Naive B cell (primary cell): ENCODE measurements at places on chromosomes 6 and 20.

DNA sequence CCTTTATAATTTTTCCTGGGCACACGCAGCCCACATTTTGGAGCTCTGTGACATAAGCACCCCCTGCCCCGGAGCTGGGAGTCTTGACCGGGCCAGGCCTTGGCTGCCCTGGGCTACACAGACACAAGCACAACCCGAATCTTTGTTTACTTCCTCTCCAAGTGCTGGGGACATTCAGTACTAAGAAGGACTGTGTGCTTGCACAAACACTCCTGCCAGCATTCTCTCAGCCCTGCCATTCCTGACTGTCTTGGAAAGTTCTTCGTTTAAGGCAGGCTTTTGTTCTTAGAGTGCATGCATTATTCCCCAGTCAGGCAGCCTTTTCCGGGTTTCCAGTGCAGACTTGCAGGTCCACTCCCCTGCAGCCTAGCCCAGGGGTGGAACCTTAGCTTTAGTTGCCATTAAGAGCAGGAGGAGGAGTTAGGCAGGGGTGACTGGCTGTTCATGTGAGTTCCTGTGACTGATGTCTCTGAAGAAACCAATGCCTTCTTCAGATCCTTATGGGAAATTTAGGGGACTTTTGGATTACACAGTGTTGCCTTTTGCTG, 28.6 kb downstream of the FOXO3 start:
- DNase-seq: peak; percentile 12

DNA sequence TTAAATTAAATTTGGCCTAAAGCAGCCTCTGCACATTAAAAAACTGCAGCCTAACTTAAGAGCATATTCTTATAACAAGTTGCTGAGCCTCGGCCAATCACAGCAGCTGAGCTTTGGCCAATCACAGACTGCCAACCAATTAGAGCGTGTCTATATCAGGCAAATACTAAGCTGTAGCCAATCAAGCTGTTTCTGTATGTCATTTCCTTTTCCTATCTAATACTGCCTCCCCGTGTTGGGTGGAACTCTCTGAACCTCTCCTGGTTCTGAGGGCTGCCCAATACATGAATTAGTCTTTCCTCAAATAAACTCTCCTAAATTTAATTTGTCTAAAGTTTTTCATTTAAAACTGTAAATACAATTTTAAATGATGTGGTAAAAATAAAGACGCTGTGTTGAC, 3.9 kb upstream of the TMEM244 start:
- no peak for DNase-seq

DNA sequence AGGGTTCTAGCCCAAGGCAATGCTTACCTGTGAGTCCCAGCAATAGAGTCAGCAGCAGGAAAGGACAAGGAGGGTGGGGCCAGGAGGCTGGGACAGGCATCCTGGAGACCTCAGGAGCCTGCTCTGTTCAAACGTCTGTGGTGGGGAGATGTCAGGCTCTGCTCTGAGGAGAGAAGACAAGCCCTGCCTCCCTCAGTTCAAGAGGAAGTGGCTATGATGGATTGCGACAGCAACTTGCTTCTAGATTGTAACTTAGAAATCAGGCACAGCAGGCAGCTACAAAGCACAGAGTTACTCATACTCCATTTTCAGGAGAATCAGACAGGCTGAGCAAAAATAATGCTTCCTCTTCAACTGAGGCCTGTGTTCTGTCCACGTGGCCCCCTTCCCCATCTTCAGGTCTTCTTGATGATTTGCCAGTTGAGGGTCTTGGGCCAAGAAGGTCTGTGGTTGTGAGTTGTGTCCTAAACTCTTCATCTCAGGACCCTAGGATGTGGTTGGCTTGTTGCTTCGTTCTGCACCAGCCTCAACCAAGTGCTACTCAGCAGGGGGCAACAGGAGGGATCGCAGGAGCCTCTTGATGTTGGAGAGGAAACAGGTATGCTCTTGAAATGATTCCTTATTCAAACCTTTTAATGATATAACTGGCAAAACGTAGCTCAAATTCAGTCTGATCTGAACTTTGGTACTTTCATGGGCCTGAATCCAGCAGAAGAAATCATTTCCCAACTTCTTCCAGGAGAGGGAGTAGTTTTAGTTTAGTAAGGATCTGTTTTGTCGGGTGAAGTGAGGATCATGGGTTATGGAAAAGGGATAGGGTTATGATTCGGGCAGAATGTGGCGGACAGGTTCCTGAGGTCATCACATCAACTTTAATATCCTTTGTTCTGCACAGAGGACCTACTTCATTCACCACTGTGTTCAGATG, 31.0 kb downstream of the SIRPB1 start:
- no peak for DNase-seq

- no peak for DNase-seq
Measured at GRCh38 chr6:111552241-111552744, 53.4 kb downstream of the TRAF3IP2 start.

GRCh38 chr6:2063547-2063946, 181.9 kb downstream of the GMDS start:
- no peak for DNase-seq

- peak; percentile 50 for DNase-seq
Measured at GRCh38 chr6:33694401-33694931, 17.0 kb downstream of the UQCC2 start.

GRCh38 chr6:38236631-38237030, 403.1 kb downstream of the BTBD9 start:
- DNase-seq: no peak

DNA sequence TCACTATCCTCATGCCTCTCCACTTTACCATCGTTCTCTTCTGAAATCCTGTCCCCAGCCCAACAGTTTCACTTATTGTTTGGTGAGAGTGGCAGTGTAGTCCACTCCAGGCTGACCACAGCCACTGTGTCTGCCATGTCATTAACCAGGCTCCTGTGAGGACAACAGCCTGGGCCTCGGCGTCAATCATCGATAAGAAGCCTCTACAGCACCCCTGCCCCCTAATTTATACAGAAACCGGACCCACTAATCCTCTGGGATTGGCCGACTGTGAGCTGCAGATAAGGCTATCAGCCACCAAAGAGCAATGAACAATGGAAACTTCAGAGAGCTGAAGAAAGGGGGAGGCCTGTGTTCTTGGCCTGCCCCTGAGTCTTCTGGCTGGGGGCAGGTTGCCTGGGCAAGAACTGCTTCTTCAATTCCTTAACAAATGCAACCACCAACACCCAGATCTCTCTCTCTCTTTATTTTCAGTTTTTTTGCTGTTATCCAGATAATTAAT, 3.4 kb downstream of the EGFL8 start:
- no peak for DNase-seq

DNA sequence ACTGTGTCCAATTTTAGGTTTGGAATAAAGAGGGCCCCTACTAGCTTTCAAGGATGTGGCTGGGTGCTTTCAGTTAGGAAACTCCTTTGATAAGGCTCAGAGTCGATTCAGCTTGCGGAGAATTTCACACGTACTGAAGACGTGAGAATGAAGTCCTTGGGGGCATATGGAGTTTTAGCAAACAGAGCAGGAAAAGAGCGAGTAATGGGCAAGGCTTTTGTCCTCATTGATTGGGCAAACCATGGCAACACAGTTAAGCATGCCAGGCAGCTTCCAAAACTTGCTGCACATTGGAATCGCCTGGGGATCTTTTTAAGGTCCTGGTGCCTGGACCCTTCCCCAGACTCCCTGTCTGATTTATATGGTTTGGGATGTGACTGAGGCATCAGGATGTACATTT, 29.2 kb downstream of the ISM1 start:
- DNase-seq: no peak

GRCh38 chr20:40771308-40771610, 82.2 kb upstream of the MAFB start:
- no peak for DNase-seq

GRCh38 chr6:112252571-112253497, 1.5 kb downstream of the LAMA4 start:
- no peak for DNase-seq

DNA sequence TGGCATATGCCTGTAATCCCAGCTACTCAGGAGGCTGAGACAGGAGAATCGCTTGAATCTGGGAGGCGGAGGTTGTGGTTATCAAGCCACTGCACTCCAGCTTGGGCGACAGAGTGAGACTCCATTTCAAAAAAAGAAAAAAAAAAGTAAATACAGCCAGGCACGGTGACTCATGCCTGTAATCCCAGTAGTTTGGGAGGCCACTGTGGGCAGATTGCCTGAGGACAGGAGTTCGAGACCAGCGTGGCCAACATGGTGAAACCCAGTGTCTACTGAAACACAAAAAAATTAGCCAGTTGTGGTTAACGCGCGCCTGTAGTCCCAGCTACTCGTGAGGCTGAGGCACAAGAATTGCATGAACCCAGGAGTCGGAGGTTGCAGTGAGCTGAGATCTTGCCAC, 1.5 kb upstream of the NINL start:
- DNase-seq: no peak

GRCh38 chr6:106643061-106643460, 13.7 kb downstream of the QRSL1 start:
- no peak for DNase-seq

- DNase-seq: no peak
Measured at GRCh38 chr20:15528391-15529111, 1044.7 kb downstream of the KIF16B start.
